ENCODE measurements at places on chromosomes 12 and 14. TPM values are rescaled to one million over a fixed set of nuclear protein-coding genes. Genes with fewer than 3 reads are reported as not detected.

KRT5 gene
- total RNA-seq, result not detected

GRCh38 chr12:15443611-15444010, 121.3 kb downstream of the PTPRO start:
- DNase-seq, result peak; percentile 4

GRCh38 chr12:75784591-75784990, 247.0 kb downstream of the PHLDA1 start:
- peak; percentile 90 for DNase-seq

GRCh38 chr14:105491366-105491973, 424 bp downstream of the TEDC1 start:
- peak; percentile 55 for DNase-seq

DNA sequence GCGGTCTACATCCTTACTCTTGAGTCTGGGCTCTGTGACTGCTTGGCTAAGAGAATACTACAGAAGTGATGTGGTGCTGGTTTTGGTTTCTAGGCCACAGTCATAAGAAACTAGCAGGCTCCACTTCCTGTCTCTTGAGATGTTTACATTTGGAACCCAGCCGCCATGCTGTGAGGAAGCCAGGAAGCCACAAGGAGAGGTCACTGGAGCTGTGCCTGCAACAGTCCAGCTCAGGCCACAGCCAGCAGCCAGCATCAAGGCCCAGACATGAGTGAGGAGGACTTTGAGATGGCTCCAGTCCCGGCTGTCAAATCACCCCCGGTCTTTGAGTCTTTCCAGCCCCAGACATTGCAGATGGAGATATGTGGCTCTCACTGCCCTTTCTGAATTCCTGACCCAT, 12.9 kb upstream of the FAM181A start:
- no peak for DNase-seq

- no peak for DNase-seq
Measured at GRCh38 chr12:19962192-19962591, 406.1 kb upstream of the PDE3A start.

DNA sequence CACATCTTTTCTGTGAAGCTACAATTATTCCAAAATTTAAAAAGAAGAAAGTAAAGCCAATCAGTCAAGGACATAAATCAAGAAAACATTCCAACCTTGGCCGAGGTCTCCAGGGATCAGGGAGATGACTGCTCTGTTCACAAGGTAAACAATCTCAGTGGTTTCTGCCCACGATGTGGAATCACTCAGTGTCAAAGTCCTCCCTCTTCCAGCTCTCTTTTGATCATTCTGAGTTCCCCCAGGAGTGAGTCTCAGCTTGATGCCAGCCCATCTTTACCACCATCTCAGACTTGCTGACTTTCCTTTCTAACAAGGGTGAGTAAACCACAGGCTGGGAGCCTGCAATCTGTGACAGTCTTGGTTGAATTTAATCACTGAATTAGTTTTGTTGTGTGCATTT, 4.8 kb upstream of the SERPINA9 start:
- DNase-seq, result no peak

- no peak for DNase-seq
Measured at GRCh38 chr12:125113263-125113662, 48.0 kb downstream of the AACS start.

DNA sequence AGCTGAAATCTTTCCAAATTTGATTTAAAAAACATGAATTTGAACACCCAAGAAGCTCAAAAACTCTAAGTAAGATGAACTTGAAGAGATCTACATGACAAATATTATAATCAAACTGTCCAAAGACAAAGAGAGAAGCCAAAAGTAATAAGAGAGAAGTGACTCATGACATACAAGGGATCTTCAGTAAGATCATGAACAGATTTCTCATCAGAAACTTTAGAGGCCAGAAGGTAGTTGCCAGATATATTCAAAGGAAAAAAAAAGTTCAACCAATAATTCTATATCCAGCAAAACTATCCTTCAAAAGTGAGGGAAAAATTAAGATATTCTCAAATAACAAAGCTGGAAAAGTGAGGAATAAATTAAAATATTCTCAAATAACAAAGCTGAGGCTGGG, 35.1 kb upstream of the MMP19 start:
- no peak for DNase-seq

KERA gene
- not detected for total RNA-seq

NTF3 gene
- 8.6 TPM for total RNA-seq
